ENCODE measurements at places on chromosomes 5 and 9.

DNA sequence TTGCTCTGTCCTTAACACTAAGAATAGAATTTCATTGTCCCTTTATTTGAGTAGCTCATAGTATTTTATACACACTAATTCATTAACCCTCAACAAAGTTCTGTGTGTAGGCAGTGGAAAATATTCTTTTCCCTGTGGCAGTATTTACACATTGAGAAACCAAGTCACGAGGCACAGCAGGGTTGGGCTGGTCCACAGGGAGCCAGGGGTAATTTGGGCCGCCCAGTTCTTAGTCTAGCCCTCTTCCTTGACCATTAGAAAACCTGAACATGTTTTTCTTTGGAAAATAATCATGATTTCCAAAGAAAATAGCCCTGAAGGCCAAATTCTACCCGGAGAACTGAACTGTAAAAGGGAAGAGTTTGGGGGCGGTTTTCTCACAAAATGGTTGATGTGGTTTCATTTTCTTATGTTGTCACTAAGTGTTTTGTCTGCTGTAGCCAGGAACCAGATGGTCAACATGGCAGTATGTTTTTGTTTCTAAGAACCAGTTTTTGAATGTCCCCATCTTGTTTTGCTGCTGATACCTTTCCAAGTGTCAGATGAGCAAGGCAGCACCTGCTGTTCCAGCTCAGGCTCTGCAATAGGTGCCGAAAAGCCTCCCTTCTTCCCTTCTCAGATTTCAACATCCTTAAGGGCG, 29.6 kb downstream of the ARHGEF28 start:
- DNase-seq = no peak

GRCh38 chr5:93100428-93100827, 480.6 kb downstream of the NR2F1-AS1 start:
- no peak for DNase-seq

DNA sequence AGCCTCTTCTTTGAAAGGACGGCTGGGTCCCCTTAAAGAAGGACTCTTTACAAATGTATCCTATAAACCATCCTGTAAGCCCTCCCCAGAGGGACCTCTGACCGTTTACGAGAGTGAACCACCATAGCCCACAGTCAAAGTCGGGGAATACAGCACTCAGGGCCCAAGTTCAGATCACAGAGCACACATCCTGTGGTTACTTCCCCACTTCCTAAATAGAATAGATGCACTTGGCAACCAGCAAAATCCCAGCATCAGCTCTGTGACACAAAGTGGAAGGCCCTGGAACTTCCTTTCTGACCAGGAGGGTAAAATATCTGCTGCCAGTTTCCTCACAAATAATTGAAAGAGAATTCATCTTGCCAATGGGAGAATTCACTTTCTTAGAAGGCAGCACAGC, 6.9 kb upstream of the IGFBPL1 start:
- DNase-seq = no peak

DNA sequence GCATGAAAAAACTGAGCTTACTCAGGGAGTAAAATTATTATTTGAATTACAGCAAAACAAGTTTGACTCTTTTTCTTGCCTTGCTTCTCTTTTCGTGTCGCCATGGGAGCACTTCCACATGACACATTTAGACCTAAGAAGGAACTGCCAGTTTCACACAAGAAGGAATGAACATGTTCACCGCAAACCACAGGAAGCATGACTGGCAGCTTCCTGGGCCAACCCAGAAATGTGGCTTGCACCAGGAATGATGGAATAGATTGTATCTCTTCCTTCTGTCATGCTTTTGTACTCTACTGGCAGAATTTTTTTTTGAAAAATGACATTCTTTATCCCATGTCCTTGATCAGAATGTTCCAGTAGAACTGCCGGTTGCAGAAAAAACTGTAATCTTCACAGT, 32.9 kb upstream of the MAN2A1 start:
- no peak for DNase-seq

DNA sequence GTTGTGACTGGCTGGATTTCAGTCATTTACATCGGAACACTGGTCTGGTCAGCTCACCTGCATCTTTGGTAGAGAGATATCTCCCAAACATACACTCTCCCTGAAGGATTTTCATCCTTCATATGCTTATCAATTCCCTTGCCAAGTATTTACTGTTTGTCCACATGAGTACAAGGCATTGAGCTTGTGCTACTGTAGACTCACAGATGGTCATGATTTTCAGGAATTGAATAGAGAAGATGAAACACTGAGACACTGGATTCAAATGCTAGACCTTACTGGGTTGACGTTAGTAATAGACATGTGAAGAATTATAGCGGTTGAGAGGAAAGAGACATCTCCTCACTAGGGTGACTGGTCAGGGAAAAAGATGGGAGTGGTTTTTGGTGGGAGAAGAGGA, 62.9 kb upstream of the ABL1 start:
- no peak for DNase-seq

DNA sequence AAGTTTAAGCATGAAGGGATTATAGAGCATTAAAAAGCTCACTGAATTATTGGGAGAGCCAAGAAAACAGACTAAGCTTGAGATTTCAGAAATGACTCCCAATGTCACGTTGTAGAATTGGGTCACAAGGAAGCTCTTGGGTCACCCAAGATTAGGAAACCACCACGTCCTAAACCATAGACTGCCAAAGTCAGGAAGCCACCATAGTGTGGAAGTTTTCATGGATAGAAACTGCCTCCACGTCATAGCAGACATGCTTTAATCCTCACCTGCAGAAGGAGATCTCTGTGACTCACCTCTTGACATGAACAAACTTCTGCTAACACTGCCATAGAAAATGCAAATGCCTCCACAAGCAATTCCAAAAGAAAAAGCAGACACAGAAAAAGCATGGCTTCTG, 106.3 kb downstream of the SLC1A3 start:
- no peak for DNase-seq

DNA sequence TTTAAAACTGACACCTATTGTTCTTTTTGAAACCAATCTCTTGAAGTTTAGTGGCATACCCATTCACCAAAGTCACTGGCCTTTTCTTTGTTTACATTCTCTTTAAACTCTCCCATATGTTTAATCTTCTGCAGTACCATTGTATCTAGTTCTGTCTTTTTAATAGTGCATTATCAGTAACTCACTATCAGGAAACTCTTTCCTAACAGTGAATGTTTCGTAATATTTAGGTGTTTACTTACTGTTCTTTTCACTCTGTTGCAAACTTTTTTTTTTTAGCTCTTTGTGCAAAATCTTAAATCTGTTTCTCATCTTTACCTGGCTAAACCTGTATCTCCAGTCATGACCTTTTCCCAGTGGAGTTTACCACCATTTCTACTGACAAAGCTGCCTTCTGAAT, 17.2 kb downstream of the SMAD5 start:
- no peak for DNase-seq

- DNase-seq = no peak
Measured at GRCh38 chr9:129697656-129698253, 32.3 kb downstream of the PRRX2 start.

DNA sequence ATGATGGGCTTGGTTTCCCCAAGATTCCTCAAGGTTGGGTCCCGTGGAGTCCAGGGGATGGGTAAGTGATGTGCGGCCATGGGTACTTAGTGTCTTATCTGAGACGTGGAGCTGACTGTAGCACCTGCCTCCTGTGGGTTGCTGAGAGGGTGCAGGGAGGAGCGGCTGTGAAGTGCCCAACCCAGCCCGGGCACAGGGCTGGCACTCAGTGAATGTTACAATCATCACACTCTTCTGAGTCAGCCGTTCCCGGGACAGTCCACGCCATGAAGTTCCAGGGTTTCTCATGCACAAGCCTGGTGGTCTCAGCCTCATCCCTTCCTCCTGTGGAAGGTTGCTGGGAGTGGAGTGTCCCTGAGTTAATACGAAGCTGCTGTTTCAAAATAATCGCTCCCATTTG, 29.1 kb downstream of the NTNG2 start:
- DNase-seq = no peak

DNA sequence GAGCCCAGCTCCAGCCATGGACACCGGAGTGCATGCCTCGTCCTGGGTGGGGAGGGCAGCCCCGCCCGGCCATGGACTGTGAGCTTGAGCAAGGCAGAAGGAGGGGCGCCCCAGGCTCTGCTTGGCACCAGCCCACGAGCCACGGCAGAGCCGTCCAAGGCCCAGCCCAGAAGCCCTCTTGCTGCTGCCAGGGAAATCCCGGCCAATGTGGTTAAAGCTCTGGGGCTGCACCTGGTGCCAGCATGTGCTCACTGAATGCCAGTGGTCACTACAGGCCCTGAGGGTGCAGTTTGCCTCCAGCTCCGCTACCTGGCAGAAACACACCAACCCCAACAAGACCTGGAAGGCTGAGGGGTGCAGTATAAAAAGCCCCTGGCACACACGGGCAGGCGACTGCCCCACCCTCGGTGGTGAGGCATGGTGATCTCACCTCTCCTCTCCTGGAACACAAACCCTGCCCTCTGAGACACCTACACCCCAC, 11.8 kb downstream of the BRD3 start:
- DNase-seq = no peak

DNA sequence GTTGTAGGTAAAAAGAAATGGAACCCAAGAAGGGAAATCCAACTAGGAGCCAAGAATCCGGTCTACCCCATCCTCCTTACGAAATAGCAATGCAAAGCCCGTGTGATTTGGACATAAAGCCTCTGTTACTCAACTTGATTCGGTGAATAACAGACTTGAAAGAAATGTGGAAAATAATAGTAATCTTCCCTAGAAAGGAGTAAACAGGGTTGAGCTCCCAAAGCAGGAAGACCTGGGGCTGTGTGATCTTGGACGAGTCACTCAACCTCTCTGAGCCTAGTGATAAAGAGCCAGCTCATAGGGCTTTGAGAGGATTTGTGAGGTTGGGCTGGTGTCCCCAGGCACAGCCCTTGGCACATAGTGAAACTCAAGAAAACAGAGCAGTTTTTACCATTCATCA, 42.7 kb upstream of the IL17B start:
- DNase-seq = no peak

GRCh38 chr5:89826938-89827337, 582.6 kb downstream of the CETN3 start:
- no peak for DNase-seq

- DNase-seq = no peak
Measured at GRCh38 chr9:129511285-129511900, 109.5 kb downstream of the C9orf50 start.

Data from GM13976 (cell line).